ENCODE measurements at places on chromosomes 7 and 10.

- DNase-seq = no peak
Measured at GRCh38 chr10:61547297-61547696, 94.1 kb upstream of the TMEM26 start.

DNA sequence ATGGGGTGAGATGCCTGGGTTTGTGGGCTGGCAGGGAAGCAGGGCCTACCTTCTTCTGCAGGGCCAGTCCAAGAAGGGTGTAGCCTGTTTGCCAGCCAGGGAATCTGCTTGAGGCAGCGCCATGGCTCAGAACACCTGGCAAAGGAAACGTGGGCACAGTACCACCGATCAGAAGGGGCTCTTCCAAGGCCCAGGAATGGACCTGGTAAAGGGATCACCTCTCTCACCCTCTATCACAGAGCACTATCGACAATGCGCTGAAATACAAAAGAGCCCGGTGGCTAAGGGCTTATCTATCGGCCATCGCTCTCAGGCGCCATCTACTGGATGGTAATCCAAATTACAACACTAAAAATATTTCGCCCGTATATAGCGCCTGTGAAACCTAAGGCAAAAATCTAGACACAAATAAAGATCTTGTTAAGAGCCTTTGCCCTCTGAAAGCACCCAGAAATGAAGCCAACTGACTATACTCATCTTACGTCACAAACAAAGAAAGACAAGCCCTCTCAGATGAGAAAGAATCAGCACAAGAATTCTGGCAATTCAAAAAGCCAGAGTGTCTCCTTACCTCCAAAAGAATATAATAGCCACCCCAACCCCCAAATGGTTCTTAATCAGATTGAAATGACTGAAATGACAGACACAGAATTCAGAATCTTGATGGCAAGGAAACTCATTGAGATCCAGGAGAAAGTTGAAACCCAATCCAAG lies 217.8 kb upstream of the HPS1 start:
- no peak for DNase-seq

- DNase-seq = no peak
Measured at GRCh38 chr10:124279882-124280281, 138.8 kb downstream of the OAT start.

- no peak for DNase-seq
Measured at GRCh38 chr7:86963599-86964230, 95.7 kb downstream of the ELAPOR2 start.

DNA sequence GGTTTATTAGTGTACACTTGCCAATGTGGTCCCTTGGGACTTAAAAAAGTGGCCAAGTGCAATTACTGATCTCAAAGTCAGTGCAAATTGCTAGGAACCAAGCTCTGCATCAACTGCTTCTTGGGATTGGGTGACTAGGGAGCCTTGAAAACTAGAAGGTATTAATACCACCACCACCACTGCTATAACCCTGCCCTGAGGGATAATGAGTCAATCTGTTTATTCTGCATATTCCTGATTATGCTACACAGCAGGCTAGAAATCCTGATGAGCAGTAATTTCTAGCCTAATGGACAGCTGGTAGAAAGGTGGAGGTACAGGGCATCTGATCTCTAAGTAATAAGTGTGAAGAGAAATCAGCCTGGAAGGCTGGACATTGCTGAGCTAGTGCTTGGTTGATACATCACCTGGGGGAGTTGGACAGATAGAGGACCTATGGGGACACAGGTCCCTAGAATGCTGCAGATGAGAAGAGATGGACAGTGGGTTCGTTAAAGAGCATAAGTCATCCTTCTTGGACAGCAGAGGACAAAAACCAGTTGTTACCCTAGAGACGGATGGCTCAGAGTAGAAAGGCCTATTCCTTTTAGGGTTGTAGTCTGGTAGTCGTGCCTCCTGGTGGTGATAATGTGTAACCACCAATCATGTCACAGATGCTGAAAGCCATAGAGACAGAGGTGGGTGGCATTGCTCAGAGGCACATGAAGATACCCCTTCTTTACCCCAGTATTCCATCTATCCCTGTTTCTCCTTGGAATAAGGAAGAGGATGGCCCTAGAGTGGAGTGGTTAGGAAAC lies 554.8 kb downstream of the SORCS1 start:
- no peak for DNase-seq

DNA sequence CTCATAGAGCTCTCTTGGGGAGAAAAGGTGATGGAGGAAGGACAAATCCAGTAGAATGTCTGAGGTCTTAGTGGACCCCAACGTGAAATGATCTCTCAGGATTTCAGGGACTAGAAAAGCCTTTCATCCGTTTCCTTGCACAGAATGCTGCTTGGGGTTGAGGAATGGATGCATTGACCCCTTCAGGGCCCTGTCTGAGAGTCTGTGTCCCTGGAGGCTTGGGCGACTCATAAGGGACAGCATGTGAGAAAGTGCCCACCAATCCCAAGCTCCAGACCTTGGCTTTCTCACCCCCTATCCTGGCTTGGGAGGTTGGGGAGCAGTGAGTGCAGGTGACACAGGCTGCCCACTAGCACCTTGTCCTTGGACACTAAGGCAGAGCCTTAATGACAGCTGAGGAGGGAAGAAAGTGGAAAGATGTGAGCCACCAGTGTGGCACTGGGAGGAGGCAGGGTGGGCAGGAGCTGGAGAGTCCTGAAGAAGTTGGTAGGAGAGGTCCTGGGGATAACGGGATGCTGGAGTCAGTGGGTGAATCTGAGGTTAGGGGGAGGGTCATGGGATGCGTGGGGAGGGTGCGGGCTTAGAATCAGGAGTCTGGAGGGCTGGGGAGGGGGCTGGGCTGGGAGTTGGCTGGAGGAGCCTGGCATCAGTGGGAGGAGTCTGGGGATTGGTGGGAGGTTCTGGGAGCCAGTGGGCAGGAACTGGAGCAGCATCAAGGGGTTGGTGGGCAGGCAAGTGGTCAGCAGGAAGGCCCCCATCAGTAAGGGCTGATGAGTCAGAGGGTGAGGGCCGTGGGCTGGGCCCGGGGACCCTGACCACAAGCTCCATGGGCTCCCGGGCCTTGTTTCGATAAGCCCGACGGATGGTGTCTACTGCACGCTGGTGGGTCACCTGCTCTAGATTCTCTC lies 8.6 kb downstream of the LZTS2 start:
- DNase-seq = no peak

DNA sequence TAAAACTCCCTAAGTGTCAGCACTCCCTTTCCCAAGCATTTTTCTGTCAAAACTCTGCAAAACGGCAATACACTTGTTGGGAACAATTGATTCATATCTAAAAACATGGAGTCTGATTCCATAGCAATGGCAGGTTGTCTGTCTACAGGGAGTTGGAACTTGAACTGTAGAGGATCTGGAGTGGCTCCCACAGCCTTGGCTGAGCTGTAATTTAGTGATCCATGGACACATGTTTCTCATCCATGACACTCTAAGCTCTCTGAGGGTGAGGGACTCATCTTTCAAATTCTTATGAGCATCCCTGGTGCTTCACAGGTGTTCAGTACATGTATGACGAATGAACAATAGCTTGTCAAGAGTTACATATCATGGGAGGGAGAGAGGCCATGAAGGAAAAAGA lies 466.1 kb downstream of the GRID1 start:
- DNase-seq = no peak

DNA sequence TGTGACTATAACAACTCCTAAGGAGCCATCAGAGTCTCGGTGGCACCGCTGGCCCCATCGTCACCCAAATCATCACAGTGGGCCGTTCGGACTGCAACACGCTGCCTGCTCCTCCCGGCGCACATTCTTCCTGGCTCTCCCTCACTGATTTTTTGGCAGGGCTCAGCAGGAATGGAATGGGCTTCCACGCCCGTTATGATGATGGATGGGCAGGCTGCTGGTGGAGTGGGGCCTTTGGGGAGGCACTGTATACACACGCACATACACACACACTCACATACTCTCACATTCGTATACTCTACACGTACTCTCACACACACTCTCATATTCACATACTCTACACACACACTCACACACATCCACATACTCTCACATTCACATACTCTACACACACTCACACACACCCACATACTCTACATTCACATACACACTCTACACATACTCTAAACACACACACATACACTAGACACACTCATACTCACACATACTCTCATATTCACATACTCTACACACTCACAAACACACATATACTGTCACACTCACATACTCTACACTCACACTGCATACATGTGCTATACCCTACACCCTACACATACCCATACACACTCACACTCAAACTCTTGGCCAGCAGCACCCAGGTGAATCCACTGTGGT lies 99.8 kb downstream of the KCNMA1 start:
- no peak for DNase-seq

DNA sequence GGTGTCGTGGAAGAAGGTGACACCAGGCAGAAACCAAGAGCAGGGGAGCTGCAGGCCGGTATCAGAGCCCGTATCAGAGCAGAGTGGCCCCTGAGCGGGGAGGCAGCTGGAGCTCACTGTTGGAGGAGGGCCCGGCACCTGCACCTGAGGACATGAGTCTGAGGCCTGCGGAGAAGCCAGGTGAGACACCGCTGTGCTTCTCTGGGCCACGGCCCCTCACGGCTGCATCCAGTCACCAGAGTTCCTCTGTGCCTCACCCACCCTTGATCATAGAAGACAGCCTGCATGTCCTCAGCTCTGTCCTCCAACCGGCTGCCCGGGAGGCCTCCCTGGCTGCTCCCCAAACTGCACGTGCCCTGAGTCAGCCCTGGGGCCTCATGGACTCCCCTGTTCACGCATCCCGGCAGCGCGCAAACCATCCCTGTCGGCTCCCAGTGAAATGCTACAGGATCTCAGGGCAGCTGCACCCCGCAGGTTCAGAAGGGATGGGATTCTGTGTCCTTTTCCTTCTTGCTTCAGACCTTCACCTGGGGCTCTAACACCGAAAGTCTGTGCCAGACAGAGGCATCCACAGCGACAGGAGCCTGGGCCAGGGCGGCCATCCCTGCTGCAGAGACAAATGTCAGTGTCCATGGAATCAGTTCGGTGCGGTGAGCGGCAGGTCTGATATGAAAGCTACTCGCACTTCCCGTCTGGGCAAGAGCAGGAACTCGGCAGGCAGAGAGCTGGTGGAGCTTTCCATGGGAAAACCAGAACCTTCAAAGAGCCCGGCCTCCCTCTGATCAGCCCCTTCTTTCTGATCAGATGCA lies 111.9 kb upstream of the FAM20C start:
- DNase-seq = no peak

GRCh38 chr10:101646364-101646763 lies 48.6 kb downstream of the FBXW4 start:
- no peak for DNase-seq

DNA sequence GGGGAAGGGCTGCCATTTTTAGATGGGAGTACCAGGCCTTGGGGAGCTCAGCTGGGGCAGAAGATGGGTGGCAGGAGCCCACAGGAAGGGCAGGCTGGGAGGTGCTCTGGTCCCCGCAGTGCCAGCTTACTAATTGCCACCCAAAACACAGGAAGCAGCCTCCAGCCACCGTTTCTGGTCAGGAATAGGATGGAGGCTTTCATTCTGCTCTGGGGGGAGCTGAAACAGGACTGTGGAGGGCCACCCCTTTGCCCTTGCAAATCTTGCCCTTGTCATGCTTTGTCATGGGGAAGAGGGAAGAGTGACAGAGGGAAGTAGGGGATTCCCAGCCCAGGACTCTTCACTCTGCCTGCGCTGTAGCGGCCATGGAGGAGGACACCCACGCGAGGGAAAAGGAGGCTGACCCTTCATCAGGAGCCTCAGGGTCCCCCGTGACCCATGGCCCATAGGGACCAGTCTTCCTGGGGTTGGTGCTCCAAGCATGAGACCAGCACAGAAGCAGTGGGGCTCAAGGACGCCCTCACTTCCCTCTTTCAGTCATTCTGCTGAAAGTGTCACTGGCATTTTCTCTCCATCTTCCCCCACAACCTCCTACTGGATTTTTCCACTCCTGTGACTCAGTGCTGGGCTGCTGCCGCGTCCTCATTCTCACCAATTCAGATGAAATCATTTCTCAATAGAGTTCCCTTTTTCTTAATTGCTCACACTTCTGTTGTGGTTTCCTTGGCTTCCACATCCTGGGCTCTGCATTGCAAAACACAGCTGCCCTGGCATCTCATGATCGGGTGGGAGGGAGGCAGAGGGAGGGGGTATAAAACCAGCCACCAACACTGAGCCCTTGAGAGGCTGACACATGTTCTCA lies 61.9 kb downstream of the MKI67 start:
- DNase-seq = peak; percentile 34

- no peak for DNase-seq
Measured at GRCh38 chr10:114289096-114289436, 50.0 kb downstream of the VWA2 start.

DNA sequence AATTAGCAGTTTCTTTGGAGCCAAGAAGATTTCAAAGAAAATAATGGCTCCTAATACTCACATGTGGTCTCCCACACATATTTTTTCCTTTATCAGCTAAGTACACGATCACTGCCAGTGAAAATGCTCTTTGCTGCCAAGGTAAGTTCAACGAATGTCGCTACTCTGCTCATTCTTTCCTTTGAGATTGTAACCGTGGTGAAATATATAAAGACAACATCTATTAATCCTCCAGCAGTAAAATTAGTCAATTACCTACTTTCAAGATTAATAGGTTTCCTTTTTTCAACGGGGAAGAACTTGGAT lies 672.2 kb downstream of the GATA3 start:
- DNase-seq = no peak

DNA sequence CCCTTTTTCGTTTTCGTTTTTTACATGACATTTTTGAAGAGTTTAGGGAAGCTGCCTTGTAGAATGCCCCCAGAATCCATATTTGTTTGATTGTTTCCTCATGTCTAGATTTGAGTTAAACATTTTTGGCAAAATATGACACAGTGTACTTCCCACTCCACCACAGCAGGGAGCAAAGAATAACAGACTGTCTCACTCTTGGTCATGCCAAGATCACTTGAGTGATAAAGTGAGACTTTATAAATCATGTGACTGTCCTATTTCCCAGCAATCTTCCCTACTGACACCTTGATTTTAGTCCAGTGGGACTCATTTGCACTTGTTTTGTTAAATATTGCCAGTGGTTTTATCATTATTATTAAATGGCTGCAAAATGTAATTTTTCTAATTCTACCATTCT lies 44.4 kb upstream of the USP6NL start:
- DNase-seq = no peak
